Left ventricle myocardium inferior (tissue), 1 donor: ENCODE measurements at places on chromosomes 11 and 22.

- no peak overlapping the region for H3K27ac ChIP-seq
- DNase-seq = no peak
- H3K4me1 ChIP-seq = peaks cover 17% of the 10 kb centered on the region
- H3K36me3 ChIP-seq = no peaks in the 10 kb centered on the region
- no peaks in the 10 kb centered on the region for H3K27me3 ChIP-seq
Measured at GRCh38 chr11:118232659-118233058, 7.8 kb upstream of the JAML start.

GRCh38 chr11:68282141-68282860 lies 10.5 kb upstream of the C11orf24 start:
- H3K27me3 ChIP-seq = no peaks in the 10 kb centered on the region
- DNase-seq = no peak
- no peaks in the 10 kb centered on the region for H3K36me3 ChIP-seq
- H3K27ac ChIP-seq = no peak overlapping the region
- H3K4me3 ChIP-seq = no peak overlapping the region
- no peaks in the 10 kb centered on the region for H3K4me1 ChIP-seq

GRCh38 chr22:34036931-34037330 lies 116.7 kb upstream of the LARGE1 start:
- peaks cover 66% of the 10 kb centered on the region for H3K27me3 ChIP-seq
- no peak overlapping the region for H3K4me3 ChIP-seq
- H3K4me1 ChIP-seq = no peaks in the 10 kb centered on the region
- no peaks in the 10 kb centered on the region for H3K36me3 ChIP-seq

DNA sequence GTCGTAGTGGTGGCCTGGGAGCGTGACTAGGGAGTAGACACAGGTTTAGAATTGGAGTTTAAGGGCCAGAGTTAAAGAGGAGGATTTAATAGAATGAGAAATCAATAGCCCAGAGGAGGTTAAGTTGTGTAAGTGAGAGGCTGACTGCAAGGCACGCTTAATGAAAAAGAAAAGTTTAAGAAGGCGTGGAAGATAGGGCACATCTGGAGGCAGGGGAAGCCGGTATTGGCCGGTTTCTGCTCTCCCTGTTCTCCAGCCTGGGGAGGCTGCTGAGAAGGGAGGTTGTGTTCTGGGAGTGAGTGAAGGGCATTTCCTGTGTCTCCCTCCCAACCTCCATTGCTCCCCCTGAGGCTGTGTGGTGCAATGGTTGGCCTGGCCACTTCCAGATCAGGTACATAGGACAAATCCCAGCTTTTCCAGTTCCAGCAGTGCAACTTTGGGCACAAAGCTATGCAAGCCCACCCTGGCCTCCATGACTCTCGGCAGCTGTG lies 6.3 kb downstream of the GRIK4 start:
- no peak for DNase-seq
- H3K4me3 ChIP-seq = no peak overlapping the region
- peaks cover 14% of the 10 kb centered on the region for H3K4me1 ChIP-seq
- H3K27ac ChIP-seq = no peak overlapping the region
- peaks cover 88% of the 10 kb centered on the region for H3K27me3 ChIP-seq

DNA sequence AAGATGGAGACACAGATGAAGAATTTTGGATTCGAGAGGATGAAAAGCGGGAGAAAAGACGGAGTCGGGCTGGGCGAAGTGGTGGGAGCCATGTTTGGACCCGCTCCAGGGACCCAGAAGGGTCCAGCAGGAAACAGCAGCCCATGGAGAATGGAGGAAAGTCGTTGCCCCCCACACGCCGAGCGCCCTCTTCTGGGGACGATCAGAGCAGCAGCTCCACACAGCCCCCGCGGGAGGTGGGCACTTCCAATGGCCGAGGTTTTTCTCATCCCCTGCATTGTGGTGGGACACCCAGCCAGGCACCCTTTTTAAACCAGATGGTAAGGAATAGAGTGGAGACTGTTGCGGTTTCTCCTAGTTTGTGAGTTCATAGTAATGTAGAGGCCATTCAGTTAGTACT lies 22.8 kb upstream of the SLC25A18 start:
- H3K36me3 ChIP-seq = peaks cover 39% of the 10 kb centered on the region
- no peak overlapping the region for H3K27ac ChIP-seq
- no peaks in the 10 kb centered on the region for H3K27me3 ChIP-seq
- no peaks in the 10 kb centered on the region for H3K4me1 ChIP-seq
- no peak for DNase-seq
